ENCODE measurements at places on chromosomes 7 and 10.

DNA sequence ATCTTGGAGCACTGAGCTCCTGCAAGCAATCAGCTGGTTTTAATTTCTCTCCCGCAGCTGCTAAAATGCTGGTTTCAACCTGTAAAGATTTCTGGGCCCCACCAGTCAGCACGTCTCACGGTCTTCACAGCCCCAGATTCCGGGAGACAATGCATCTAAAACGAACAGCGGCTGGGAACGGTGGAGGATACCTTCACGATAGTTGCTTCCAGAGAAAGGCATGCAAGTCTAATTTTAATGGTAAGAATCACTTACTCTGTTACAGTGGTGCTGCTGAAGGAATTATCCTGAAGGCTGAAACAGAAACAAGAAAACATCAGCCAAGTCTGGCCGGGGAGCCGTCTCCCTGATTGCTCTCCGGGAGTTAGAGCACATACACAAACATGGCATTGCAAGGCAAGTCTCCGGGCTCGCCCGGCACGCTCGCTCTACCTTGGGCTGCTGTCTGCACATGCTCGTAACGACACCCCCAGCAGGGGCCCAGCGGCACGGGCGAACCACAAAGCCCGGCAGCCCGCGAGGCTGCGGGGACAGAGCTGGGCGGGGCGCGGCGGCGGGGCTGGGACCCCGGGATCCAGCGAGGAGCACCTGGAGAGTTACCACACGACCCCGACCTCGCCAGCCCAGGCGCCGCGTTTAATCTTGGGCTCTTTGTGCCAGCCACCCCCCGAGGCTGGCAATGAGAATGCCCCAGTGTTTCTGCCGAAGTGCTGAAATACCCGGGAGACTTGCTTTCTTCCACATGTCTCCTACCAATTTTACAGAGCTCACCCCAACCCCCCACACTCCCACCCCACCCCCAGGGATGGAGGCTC lies at the start of gene FAM13C:
TSS of gene FAM13C (minus strand) at position 406 of the 815 bp plus-strand sequence. CDS start at position 317, 89 bp downstream.
- DNase-seq = peak; percentile 25

DNA sequence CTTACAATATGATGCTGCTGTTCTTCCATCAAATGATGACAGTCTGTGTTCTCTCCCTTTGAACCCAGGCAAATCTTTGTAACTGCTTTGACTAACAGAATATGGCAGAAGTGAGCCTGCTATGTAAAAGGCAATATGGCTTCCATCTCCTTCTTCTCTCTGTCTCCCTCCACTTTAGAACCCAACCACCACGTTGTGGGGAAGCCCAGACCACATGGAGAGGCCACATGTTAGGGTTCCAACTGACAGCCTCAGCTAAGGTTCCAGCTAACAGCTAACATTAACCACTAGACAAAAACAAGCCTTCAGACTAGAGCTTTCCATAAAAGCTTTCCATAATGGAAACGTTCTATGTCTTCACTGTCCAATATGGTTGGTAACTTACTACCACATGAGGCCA lies 107.7 kb downstream of the PRTFDC1 start:
- DNase-seq = no peak

DNA sequence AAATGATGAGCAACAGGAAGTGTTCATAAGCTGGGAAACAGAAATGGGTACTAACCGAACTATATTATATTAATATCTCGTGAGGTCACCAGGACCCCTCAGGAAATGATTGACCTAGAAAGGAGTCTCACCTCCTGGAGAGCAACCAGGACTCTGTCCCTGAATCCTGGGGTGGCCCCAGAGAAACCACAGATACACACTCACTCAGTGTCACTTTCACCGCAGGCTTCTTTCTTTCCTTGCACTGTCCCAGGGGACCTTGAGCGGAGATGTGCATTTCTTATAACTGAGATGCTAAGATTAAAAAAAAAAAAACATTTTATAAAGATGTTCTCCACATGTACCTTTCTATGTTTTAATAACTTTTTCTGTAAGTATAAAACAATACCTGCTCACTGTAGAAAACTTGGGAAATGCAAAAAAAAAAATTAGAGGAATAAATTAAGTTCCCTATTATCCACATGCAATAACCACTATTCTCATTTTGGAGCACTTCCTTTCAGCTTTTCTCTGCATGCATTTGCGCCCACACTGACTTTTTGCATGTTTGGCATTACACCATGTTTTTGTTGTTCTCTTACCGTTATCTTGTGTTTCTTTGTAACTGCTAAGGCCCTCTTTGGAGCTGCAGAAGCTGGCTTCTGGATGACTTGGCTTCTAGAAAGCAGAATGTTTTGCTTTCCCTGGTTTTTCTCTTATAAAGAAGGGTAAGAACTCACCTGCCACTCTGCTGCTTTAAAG lies 15.0 kb downstream of the NOD1 start:
- DNase-seq = no peak

DNA sequence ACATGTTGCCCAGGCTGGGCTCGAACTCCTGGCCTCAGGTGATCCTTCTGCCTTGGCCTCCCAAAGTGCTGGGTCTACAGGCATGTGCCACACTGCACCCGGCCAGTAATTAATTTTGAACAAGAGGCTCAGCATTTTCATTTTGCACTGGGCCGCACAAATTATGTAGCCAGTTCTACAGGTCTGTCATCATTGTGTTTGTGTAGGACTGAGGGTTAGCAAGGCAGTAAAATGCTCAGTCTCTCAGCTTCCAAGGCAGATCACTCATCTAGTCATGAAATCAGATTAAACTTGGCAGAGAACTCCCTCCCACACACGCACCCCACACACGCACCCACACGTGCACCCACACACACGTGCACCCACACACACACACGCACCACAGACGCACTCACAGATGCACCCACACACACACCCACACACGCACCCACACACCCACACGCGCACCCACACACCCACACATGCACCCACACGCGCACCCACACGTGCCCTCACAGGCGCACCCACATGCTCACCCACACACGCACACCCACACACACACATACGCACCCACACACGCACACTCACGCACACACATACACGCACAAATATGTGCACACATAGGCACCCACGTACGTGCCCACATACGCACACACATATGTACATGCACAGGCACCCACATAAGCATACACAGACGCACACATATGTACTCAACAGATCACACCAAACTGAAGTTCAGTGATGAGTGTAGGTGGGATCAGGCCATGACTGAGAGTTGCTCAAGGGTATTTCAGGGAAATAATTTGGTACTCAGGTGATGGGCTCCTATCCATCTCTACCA lies 27.8 kb upstream of the PROSER2 start:
- no peak for DNase-seq

DNA sequence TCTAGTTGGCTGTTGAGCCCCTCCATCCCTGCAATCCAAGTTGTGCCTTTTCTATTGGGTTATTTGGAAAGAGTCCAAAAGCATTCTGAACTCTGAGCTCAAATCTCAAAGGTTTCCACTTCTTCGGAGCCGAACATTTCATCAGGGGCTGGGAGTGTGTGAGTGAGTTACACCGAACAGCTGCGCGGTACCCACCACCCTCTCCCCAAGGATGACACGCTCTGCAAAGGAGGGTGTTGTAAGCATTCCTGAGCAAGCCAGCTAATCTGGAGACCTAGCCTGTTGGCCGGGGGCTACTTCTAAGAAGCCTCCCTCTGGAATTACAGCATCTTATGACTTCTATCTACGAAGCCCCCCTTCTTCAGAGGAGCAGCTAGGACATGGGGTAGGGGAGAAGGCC lies 270.5 kb downstream of the CREB5 start:
- no peak for DNase-seq

DNA sequence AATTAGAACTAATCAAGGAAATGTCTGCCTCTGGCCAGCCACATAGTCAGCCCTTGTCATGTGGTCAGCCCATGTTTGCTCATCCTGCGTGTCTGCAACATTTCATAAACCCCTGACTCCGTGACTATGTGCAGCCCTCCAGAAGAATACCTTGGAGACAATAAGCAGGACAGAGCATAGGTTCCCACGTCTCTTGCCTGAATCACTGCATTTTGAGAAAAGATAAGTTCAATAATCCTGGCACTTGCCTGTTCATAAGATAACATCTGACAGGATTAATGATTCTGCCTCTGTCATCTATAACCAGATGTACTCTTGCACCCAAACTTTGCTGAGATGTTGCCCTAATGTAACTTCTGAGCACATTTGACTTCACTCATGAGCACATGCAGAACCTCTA lies 78.4 kb downstream of the AKR1D1 start:
- DNase-seq = no peak

GRCh38 chr10:5416981-5417380 lies 4.6 kb downstream of the NET1 start:
- no peak for DNase-seq

DNA sequence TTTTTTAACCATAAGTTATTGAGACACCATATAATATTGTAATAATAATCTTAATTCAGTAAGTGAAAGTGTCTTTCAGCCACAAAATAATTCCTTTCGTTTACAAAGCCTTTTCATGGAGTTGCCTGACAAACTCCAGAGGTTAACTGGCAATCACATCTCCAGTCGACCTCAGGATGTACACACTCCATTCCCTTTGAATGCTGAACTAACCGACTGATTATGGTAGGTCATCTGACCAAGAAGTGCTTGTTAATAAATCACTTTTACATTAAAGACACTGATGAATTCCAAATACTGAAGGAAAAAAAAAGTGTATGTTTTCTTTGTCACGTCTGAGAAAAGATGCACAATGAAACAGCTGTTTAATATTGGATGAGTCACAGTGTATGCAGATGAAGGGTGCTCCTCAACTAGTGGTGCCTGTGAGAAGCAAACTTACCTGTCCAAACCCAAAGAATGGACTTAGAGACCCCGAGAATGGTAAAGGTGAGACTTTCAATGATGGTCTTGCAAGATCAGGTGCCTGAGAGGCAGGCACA lies 348.1 kb upstream of the VWC2 start:
- DNase-seq = no peak

DNA sequence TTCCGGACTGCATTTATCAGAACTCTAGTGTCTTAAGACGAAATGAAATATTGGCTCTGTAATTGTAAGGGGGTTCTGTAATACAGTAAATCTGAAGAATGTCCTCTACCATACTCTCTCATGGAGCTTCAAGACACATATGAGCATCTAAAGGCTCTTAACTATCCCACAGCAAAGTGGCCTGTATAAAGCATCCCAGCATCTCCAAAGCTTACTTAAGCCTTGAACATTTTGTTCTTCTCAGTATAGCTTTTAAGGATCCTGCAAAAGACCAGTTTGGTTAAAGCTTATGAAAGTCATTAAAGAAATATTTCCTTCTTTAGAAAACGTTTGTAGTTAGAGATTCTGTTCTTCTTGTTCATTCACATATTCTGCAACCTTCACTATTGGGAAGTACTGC lies 75.1 kb downstream of the HGF start:
- no peak for DNase-seq

- peak; percentile 43 for DNase-seq
These were observed 223.7 kb downstream of the LHFPL3 start for GRCh38 chr7:104552102-104552501.

- no peak for DNase-seq
These were observed 12.7 kb upstream of the PPIF start for GRCh38 chr10:79334573-79334972.

DNA sequence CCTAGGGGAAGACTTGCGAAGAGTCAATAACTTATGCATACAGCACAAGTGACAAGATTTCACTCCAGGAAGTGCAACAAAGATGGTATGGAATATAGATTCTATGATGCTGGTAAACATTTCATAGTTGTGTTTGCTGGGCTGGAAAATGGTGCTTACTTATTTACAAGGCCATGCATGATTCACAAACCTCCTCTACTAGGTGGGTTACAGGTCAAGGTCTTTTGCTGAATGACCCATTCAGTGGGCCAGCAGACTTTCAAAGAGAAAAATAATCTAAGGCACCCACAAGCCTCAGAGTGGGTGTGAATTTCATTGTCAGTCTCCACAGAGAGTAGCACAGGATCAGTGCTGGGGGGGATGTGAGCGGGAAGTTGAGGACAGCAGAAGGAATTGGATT lies 378.5 kb downstream of the PLXNA4 start:
- no peak for DNase-seq

- no peak for DNase-seq
These were observed 116.2 kb upstream of the LAMB4 start for GRCh38 chr7:108246227-108246837.

All from NCI-H1048 (cell line).